ENCODE measurements at places on chromosomes 2 and 18.
A peak's percentile ranks its signal among the peaks of the same experiment; 100 is the strongest.

DNA sequence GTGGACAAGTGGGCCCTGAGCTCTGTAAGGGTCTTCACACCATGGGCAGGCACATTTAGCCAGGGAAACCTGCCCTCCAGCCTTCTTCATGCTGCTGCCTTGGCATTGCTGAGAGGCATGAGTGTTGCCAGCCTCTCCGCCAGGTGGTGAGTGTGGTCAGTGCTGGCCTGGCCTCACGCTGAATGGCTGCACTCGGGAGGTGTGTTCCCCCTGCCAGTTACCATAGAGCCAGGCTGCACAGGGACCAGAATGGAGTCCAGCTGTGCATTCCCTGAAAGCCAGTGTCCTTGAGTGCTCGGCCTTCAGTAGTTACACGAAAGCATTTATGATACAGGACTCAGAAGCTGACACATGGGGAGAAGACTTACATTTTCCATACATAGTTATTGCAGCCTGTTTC lies 139.7 kb downstream of the ATP9B start:
- DNase-seq, result no peak

DNA sequence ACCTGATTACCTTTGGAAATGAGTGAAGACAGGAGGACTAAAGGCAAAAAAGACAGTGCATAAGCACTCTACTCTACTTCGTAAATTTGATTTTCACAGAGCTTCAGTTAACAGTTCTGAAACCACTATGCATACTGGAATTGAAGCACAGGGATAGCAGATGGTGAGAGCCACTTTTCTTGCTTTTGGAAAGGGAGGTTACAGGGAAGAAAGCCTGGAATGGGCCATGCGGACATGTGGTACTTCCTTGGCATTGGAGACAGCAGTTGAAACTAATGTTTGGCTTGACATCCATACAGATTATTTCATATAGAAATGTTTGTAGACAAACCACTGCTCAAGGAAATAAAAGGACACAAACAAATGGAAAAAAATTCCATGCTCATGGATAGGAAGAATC lies 585.6 kb upstream of the RAB6C start:
- no peak for DNase-seq

- no peak for DNase-seq
Observed at GRCh38 chr18:78770139-78770822, 209.3 kb upstream of the SALL3 start.

DNA sequence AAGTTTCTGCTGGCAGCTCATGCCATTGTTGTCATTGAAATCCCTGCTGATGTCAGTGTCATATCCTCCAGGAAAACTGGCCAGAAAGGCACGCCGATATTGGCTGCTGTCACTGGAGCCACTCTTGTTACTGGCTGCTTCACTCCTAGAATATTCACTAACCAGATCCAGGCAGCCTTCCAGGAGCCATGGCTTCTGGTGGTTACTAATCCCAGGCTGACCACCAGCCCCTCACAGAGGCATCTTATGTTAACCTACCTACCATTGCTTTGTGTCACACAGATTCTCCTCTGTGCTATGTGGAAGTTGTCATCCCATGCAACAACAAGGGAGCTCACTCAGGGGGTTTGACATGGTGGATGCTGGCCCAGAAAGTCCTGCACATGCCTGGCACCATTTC lies 27.0 kb upstream of the MTX2 start:
- DNase-seq, result no peak

DNA sequence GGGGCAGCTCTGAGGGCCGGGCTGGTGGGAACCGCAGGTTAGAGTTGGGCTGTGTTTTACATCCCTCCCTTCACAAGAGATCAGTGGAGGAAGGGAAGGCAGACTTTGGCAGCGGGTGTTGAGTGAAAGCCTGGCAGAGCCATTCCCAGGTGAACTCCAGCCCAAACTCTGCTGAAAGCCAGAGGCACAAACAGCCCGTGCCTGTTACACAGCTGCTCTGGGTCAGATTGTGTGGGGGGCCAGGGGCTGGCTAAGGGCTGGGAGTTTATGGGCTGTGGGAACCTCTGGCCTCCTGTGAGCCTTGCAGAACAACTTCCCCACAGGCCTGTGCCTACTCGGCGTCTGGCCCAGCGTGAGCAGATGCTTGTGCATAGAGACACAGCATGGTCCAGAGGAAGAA lies 286.8 kb downstream of the CLIP4 start:
- DNase-seq, result peak; percentile 52

GRCh38 chr2:228401065-228401912 lies 219.8 kb upstream of the SPHKAP start:
- DNase-seq, result no peak

GRCh38 chr2:16950436-16950835 lies 284.8 kb upstream of the CYRIA start:
- DNase-seq, result no peak

DNA sequence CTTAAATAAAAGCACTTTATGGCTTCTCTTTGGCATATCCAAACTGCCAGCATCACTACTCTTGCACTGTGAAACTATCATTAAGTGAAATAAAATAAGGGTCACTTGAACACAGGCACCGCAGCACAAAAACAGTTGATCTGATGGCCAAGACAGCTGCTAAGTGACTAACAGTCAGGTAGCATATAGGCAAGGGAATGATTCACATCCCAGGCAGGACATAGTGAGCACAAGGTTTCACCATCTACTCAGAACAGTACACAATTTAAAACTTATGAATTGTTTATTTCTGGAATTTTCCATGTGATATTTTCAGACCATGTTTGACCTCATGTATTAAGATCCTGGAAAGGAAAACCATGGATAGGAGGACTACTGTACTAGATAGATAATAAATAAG lies 214.2 kb downstream of the MREG start:
- DNase-seq, result no peak

GRCh38 chr2:174802459-174802858 lies 38.2 kb upstream of the CHRNA1 start:
- DNase-seq, result no peak

GRCh38 chr2:167147271-167147941 lies 259.1 kb downstream of the XIRP2 start:
- no peak for DNase-seq

DNA sequence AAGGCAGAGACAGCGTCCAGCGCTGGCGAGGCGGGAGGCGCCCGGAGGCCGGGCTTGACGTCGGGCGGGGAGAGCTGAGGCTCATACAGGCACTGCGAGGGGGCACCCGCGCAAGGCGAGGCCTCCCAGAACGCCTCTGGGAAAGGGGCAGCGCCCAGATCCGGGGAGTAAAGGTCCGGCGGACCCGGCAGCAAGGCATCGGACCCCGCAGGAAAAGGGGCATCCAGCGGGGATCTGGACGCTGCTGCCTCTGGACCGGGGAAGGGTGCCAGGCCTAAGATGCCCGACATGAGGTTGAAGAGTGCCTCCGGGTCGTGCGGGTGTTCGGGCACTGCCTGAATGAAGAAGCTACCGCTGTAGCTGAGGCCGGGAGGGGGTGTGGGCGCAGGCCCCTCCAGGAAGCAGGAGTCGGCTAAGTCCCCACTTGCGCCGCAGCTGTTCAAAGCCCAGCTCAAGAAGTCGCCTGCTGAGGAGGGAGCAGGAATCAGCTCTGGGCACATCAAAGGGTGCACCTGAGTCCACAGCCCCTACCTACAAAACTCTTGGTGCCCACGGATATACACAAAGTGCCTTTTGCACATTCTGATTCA lies 937 bp downstream of the EGR4 start:
- DNase-seq, result no peak

GRCh38 chr18:27142891-27143290 lies 42.2 kb downstream of the CHST9 start:
- DNase-seq, result no peak

- DNase-seq, result peak; percentile 83
Observed at GRCh38 chr2:74457549-74458131, 598 bp upstream of the WBP1 start.

DNA sequence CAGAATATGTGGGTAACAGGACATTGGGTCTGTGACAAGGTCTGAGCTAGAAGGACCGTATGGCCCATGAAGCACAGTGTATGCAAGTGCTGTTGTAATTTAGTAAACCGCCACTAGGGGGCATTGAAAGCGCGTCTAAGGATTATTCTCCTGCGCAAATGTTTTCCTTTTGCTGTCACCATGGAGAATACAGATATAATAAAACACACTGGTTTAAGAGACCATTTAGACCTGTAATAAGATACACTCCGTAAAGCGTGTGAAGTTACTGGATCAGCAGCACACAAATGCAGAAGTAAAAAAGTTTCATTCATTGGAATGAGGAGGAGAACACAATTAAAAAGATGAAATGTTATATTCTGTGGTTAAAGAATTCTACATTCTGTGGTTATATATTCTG lies 272.4 kb downstream of the AGAP1 start:
- peak; percentile 84 for DNase-seq

GRCh38 chr2:197306696-197307040 lies 3.9 kb downstream of the ANKRD44 start:
- peak; percentile 40 for DNase-seq

DNA sequence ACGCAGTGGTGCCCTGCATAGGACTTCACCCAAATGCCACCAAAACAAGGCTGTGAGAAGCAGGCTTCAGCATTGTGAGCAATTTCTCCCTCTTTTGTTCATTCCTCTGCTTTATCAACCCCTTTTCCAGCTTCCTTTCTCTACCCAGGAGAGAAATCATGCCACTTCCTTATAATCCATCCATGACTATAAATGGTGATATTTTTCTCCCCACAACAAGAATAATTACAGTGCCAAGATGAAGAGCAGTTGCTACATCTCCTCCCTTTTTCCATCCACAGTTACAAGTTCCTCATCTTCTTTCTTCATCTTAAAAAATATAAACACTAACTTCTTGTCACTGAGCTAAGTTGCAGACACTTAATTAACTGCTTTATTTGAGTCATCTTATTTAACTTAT lies 167.2 kb downstream of the ANTXR1 start:
- no peak for DNase-seq

DNA sequence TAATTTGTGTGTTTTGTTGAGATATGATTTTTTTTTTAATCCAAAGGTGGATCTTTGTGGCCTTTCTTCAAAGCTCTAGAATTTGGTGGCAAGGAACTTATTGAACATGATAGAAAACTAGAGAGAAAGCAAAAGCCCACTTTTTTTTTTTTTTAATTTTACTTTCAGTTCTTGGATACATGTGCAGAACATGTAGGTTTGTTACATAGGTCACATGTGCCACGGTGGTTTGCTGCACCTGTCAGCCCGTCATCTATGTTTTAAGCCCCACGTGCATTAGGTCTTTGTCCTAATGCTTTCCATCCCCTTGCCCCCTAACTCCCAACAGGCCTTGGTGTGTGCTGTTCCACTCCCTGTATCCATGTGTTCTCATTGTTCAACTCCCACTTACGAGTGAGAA lies 135.9 kb downstream of the RHBDD1 start:
- DNase-seq, result no peak

DNA sequence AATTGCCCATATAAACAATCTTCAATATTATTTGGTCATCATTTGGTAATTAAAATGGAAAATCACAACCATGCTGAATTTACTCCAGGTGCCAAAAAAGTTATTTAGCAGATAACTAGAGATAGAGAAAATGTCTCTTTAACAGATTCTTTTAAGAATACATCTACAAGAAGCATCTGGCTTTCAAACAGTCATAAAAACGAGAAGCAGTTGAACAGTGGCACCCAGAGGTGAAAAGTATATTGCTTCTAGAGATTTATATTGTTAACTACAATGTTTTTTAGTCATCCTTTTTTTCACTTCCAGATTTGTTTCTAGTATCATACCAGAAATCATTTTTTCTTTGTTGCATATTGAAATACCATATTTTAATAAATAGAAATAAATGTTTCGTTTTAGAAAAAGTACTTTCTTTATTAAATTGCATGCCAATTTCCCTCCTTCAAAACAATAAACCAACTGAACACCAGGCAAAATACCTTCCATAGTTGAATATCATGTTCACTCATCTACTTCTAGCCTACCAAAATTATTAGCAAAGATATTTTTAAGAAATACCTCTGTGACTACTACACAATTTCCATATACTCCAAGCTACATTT lies 65.4 kb upstream of the HNRNPA3 start:
- DNase-seq, result no peak

- DNase-seq, result no peak
Observed at GRCh38 chr18:2979871-2980790, 32.8 kb downstream of the LPIN2 start.

- peak; percentile 65 for DNase-seq
Observed at GRCh38 chr2:37020212-37020886, 54.0 kb upstream of the STRN start.

GRCh38 chr18:59123588-59124369 lies 15.9 kb upstream of the SEC11C start:
- DNase-seq, result no peak

GRCh38 chr2:236684504-236685256 lies 115.1 kb downstream of the ACKR3 start:
- peak; percentile 10 for DNase-seq

DNA sequence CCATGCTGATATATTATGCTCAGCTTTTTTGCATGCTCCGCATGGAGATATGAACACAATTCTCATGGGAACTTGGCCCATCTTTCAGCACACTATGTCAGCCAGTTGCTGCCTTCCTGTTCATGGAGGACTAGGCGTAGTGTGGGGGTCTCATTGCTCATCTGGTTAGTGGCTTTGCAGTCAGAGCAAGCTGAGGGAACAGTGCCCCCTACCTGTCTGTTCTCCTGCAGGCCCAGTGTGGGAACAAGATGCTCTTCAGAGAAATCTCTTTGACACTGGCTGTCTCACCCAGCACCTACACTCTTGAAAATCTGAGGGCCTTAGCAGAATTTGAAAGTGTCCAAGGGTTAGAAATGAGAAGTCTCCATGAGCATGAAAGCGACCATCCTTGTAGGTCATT lies 47.1 kb downstream of the SPTBN1 start:
- DNase-seq, result peak; percentile 37

- no peak for DNase-seq
Observed at GRCh38 chr2:170812710-170813600, 3.7 kb upstream of the GAD1 start.

- no peak for DNase-seq
Observed at GRCh38 chr2:84901593-84902120, 3.8 kb upstream of the TMSB10 start.

DNA sequence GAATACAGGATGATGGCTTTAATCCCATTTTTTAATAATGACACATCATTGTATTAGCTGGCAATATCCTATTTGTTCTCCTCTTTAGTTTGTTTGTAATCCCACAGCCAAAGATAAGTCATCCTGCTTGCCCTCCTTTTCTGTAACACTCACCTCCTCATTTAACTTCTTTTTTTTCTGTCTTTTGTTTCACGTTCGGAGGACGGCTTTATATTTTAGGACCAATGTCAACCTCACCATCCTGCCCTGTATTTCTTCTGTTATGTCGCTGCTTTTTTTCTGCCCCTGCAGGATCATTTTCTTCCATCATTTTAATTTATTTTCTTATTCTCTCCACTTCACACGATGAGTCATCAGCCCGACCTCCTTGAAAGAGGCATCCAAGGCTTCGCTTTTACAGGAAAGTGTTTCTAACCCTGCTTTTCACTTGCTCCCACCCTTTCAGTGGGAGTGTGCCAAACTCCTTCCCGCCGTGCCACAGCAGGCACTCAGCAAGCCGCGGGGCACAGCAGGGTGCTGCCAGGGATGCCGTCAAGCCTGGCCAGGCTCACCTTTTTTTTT lies 11.4 kb downstream of the RAB31 start:
- DNase-seq, result no peak
